CD4-positive, alpha-beta T cell treated with Interleukin-4 for 1 hour (primary cell): ENCODE measurements at places on chromosomes 3 and 15.

- DNase-seq, result no peak
Measured at GRCh38 chr15:40855706-40856234, 11.9 kb downstream of the SPINT1 start.

- DNase-seq, result no peak
Measured at GRCh38 chr3:178147001-178147400, 389.2 kb upstream of the KCNMB2 start.

DNA sequence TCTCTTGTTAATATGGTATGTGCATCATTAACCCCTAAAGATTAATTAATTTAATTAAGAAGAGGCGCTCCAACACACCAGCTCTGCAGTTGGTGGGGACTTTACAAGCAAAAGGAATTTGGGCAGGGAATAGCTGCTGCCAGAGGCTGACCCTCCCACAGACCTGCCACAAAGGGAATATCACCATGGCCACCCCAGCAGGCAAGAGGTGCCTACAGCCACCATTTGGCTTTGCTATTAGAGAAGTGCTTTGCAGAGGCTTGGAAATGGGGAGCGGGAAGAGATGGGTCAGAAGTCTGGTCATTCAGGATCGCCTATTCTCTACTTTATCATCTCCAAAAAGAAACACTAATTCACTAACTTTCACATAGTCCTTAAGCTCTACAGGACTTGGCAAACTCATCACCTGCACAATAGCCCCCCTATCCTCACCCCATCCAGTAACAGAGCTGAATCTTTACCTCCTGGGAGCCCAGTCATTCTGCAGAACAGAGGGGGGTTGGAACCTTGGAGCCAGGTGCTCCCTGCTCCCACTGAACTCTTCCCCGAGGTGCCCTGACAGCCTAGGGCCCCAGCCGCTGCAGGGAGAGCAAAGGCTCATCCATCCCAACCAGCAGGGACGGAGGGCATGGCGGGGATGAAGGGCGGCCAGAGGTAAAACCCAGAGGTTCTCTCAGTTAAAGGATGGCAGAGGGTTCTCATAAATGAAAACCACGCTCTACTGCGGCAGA lies 29.7 kb downstream of the LRIG1 start:
- DNase-seq, result no peak

DNA sequence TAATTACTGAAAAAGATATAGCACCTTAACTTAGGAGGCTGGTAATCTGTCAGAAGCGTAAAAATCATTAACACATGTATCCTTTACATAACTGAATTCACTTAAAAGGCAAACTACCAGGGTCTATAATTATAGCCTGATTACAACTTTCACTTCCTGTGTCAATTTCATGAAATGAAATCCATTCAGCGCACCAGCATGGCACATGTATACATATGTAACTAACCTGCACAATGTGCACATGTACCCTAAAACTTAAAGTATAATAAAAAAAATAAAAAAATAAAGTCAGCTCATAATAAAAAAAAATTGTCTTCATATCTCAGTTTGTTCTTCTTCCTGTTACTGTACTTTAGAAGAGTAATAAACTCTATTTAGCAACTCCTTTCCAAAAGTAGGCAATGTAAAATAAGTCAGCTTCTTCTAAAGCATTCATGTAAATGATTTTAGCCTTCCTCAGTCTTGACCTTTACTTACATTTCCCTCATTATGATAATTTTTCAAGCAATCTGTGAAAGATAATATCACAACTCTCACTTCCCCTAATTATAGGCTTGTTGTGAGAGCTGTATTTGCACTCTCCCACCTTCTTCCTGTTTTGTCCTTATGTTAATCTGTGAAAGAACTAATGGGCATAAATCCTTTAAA lies 50.1 kb downstream of the KBTBD8 start:
- no peak for DNase-seq

DNA sequence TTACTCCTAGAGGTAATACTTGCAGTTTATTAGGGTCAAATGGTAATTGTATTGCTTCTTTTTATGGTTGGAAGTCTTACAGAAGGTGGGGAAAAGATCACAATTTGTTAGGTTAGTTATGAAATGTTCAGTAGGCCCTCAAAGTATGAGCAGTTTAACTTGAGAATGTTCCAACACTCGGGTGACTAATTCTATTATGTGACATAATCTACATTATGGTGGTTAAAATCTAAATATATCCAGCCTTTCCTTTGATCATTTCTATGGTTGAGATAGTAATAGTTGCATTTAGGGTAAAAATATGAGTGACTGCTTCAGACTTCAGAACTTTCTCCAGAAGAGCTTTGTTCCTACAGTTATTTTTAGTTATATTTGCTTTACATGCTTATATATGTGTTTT lies 19.6 kb upstream of the FBXO22 start:
- DNase-seq, result no peak

DNA sequence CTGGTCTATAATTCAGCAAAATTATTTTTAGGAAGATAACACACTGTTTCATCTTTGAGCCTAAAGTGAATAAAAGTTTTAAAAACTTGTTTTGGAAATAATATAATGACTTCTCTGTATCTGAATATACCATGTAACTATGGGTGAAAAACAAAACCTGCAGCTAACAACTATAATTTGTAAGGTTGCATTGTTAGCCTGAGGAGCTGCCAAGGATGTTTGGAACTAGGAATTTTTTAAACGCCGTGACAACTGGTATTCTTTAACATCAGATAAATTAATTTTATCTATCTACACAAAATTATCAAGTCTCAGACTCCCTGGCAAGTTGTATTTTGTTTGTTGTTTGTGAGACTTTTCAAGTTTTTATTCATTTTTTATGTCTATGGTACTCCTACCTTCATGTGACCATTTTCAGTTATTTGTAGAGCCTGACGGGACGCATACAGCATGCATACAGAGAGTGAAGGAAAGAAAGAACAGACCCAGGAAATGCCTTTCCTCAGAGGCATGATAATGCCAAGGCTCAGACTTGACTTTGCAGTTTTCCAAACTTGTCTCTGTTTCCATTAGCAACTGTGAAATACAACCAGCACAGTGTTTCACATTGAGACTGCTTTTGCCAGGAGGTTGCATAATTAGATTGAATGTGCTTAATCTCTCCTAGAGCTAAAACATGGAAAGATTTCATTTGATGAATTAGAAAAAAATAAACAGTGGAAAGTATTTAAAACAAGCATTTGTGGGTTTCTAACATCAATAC lies 60.8 kb upstream of the ARHGEF26 start:
- DNase-seq, result no peak

DNA sequence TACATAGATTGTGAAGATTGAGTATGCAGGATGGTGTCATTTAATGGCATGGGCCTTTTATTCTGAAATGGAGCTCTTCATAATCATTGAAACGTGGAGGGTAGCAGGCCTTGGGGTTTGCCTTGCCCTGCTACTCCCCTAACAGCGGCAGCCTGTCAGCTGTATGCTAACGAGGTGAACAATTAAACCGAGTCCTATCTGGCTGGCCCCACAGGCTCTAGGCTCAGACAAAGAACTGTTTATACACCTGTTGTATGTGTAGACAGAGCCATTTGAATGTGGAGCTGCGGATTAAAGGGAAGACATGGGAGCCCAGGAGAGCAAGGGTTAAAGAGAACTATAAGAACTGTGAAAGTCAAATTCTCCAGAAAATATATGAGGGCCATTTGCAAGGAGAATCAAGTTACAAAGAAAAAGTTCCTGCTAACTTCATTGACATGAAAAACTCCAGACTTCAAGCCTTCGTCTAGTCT lies 116.7 kb upstream of the CGNL1 start:
- peak; percentile 13 for DNase-seq

DNA sequence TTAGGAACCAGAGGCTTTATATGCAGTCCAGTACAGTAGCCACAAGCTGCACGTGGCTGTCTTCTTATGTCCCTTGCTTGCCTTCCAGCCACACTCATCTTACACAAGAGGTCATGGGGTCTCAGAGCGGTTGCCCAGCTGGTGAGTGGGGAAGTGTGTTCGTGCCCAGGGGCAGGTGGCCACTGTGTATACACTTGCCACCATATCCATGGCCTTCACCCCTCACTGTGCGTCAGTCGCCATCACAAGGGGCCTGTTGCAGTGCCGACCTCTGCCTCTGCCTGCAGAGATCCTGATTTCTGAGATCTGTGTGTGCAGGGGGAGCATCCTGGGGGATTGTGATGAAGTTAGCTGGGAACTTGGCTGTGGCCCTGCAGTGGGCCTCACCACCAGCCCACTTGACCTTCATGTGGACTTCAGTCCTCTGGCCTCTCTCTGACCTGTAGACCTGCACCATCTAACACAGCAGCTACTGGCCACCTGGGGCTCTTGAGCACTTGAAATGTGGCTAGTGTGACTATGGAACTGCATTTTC lies 43.1 kb upstream of the SACM1L start:
- no peak for DNase-seq

- DNase-seq, result no peak
Measured at GRCh38 chr3:16415911-16416476, 97.5 kb downstream of the RFTN1 start.

- DNase-seq, result no peak
Measured at GRCh38 chr15:89205991-89206585, 15.3 kb downstream of the RLBP1 start.

DNA sequence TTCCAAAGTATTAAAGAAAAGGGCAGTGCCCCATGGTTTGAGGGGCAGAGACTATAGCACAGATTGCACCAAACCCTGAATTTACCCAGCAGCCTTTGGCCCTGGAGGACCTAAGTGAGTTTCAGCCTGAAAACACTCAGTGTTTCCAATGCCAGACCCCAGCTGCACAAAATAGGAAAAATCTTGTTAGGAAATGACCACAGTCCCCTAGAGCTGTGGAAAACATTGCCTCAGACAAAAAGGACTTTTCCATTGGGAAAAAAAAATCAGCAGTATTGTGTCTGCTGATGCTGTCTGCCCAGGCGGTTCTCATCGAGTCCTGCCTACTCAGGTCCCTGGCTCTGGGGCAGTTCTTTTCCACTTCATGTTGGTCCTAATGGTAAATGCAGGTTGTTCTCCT lies 121.7 kb upstream of the DLG1 start:
- no peak for DNase-seq

DNA sequence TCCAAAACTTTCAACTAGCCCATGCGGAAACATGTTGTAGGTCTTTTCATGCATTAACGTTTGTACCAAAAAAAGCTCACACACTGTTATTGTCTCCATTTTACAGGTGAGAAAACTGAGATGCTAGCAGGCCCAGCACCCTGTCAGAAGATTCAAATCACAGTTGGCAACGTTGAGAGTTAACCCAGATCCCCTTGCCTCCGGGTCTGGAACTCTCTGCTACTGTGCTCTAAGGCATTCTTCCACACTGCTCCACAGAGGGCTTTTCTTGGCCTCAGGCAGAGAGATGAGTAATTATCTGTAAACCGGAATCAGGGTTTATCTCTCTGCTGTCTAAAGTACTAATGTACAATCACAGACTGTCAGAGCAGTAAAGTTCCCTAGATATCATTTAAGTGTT lies 186.0 kb upstream of the LPP start:
- DNase-seq, result no peak
